ENCODE measurements at places on chromosomes 6 and 20. TPM values are rescaled to one million over a fixed set of nuclear protein-coding genes. Genes with fewer than 3 reads are reported as not detected.

DNA sequence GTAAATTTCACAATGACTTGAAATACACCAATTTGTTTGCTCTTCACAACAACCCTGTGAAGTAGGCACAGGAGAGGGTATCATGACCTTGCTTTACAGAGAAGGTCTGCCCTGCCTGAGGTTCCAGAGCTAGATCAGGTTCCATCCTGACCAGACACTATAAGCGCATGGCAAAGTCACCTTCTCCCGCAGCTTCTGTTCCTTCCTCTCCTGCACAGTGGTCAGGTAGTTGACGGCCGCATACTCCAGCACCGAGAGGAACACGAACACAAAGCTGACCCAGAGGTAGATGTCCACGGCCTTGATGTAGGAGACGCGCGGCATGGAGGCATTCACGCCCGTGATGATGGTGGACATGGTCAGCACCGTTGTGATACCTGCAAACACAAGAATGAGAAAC, 34.3 kb downstream of the PM20D2 start:
- DNase-seq, result no peak

GRCh38 chr6:154960854-154961530, 34.1 kb upstream of the TIAM2 start:
- no peak for DNase-seq

Gene CLIC5
- 0.42 TPM for total RNA-seq

DNA sequence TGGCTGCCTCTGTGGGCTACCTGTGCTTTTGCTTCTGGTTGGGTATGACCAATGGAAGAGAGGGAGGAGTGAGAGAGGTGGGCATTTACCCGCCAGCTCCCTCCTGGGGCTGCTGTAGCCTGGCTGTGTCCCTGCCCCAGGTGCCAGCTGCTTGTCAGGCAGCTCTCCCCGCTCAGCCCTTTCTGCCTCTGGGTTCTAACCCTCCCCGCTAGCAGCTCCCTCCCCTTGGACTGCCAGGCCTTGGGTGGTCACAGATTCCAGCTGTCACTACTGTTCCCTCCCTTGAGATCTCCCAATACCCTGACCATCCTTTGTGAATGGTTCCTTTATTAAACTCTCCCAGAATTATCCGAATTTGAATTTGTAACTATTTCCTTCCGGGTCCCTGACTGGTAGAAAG, 95.5 kb upstream of the RNF24 start:
- DNase-seq, result no peak

Gene ANGPT4
- total RNA-seq, result 0.04 TPM

Gene ADAM33
- 0.47 TPM for total RNA-seq

GRCh38 chr6:84150705-84151104, 76.7 kb downstream of the CEP162 start:
- DNase-seq, result no peak

Measured in right lobe of liver (tissue), 6 donors.